ENCODE measurements at places on chromosomes 12 and 14.
A peak's percentile ranks its signal among the peaks of the same experiment; 100 is the strongest.

GRCh38 chr12:112191840-112192321, 66.5 kb downstream of the TRAFD1 start:
- DNase-seq: peak; percentile 25

GRCh38 chr12:115199831-115200230, 515.9 kb upstream of the TBX3 start:
- peak; percentile 88 for DNase-seq

- peak; percentile 61 for DNase-seq
Measured at GRCh38 chr12:80422550-80422949, 21.5 kb upstream of the PTPRQ start.

- peak; percentile 74 for DNase-seq
Measured at GRCh38 chr12:31618228-31619025, 27.5 kb upstream of the DENND5B start.

GRCh38 chr14:54792288-54792687, 110.3 kb downstream of the GCH1 start:
- no peak for DNase-seq

- no peak for DNase-seq
Measured at GRCh38 chr12:13000616-13000924, 505 bp upstream of the HEBP1 start.
